ENCODE measurements at places on chromosomes 2 and 18.

DNA sequence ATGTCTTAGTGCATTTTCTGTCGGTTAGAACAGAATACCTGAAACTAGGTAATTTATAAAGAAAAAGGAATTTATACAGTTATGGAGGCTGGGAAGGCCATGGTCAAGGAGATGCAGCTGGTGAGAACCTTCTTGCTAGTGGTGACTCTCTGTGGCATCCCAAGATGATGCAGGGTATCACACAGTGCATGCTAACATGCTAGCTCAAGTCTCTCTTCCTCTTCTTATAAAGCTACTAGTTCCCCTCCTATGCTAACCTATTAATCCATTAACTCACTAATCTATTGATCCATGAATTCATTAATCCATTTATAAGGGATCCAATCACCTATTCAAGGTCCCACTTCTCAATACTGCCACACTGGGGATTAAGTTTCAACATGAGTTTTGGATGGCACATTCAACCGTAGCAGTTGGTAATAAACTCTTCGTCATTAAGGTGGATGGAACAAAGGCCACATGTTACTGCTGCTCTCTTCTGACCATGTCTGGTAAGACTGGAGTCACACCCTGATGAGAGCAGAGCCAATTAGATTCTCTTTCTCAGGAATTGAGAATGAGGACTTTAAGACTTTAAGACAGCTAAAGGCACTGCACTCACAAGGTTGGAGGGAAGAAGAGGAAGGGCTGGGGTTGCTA, 211.6 kb upstream of the SMAD7 start:
- no peak for DNase-seq

GRCh38 chr2:142131010-142131669, at the start of gene LRP1B:
Gene LRP1B, minus strand, starts transcription at chr2:142131016. Its CDS starts 287 bp downstream, at chr2:142130729.
- DNase-seq, result no peak

- no peak for DNase-seq
These were observed 1.8 kb downstream of the RNF138 start for GRCh38 chr18:32093523-32093922.

DNA sequence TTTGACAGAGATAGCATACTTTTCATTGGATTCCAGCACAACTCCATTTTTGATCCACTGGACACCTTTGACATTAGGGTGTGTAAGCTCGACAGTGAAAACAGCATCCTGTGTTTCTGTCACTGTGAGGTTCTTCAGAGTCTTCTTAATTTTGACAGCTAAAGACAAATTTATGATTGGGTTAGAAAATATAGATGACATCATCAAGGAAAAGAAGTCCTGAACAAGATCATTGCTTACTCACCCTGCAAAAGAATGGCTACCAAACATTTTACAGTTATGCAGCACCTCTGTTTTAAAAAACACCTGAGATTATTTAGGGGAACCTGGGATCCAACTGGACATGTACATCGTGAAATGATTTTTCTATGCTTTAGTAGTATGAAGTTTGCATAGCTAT, 36.7 kb downstream of the TTN start:
- DNase-seq, result no peak

- DNase-seq, result no peak
These were observed 52.8 kb downstream of the SLC35F5 start for GRCh38 chr2:113703386-113704299.

- no peak for DNase-seq
These were observed 726.6 kb upstream of the FANCL start for GRCh38 chr2:58967736-58968135.

DNA sequence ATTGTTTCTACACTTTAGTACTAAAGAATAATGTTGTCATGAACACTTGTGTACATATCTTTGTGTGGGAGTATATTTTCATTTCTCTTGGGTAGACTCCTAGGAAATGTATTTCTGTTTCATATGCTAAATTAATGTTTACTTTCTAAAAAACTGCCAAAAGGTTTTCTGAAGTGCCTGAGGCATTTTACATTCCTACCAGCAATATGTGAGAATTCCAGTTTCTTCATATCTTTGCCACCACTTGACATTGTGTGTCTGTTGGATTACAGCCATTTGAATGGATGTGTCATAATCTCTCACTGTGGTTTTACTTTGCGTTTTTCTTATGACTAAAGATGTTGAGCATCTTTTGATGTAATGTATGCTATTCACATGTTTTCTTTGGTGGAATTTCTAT, 428.2 kb upstream of the KCNH7 start:
- DNase-seq, result no peak

DNA sequence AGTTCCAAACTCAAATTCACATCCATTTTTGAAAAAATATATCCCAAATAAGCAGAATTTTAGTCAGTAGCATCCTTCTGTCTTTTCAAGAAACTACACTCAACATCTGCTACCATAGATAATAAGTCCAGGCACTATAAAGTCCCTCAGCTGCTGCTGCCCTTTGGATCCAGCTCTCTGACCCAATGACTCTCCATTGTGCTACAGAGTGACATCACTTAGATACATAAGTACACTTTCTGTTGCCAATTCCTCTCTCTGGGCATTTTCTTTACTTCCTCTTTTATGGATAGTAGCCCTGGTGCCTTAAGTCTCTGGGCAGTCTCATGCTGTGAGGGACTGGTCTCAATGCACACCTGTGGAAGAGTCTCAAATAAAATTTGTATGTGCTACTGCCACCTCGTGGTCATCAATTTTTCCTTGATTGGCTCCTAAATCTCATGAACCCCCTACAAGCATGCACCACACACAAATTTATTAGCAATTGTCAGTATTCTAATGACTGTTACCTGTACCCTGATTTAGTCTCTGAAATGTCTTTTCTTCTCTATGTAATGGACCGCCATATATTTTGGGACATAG, 219.2 kb downstream of the LRP1B start:
- DNase-seq, result no peak

- no peak for DNase-seq
These were observed 125.3 kb upstream of the CTDP1 start for GRCh38 chr18:79554321-79554720.

- DNase-seq, result no peak
These were observed 22.6 kb upstream of the BCL2 start for GRCh38 chr18:63342206-63342605.

GRCh38 chr2:233999182-233999581, 51.3 kb upstream of the SPP2 start:
- DNase-seq, result no peak

DNA sequence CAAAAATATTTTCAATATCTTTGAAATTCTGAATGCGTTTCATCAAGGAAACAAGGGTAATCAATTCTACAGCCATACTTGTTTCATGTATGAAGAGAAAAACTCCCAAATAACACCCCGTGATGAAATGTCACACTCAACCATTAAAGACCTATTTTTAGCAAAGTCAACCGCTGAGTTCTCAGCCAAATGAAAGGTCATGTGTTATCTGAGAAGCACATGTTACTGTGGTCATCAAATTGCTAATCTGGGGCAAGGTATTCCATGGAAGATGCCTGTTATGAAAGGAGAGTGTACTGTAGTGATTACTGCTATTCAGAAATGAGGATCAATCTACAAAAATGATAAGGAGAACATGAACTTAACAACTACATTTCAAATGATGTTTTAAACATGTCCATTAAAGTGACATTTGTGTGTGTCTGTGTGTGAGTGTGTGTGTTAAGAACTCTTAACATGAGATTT, 126.7 kb downstream of the BCL2 start:
- DNase-seq, result no peak

- no peak for DNase-seq
These were observed 131.5 kb downstream of the HDAC4 start for GRCh38 chr2:239269173-239269885.

DNA sequence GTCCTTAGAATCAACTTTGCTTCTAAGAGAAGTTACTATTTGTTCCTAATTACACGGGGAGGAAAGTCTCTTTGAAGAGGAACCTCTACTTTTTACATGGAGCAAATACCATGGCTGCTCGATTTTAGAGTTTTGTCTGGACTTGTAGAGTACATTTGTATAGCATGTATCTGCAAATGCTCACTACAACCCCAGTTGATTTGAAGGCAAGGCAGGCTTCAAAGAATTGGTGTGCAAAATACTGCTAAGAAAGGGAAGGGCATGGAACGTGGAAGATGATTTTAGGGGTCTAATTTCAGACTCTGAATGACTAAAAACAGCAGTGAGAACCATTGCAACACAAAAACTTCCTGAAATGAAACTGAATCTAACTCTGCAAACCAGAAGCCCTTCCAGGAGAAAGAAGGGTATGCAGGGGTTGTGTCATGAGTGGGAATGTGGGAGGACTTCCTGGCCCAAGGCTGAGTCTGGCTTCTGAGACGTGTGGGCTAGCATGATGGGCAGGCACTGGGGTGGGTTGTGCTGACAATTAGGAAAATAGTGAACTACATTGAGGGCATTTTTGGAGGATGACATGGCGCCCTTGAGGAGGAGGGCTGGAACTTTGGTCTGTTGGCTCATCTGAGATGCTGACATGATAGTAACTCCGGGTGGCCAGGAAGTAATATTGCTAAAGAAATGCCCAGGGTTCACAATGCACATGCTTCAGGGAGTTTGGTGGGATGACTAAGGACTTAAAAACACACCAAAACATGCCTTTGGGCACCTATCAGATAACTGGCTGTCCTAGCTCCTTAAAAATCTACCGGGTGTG, 18.9 kb upstream of the IL1R2 start:
- DNase-seq, result no peak

DNA sequence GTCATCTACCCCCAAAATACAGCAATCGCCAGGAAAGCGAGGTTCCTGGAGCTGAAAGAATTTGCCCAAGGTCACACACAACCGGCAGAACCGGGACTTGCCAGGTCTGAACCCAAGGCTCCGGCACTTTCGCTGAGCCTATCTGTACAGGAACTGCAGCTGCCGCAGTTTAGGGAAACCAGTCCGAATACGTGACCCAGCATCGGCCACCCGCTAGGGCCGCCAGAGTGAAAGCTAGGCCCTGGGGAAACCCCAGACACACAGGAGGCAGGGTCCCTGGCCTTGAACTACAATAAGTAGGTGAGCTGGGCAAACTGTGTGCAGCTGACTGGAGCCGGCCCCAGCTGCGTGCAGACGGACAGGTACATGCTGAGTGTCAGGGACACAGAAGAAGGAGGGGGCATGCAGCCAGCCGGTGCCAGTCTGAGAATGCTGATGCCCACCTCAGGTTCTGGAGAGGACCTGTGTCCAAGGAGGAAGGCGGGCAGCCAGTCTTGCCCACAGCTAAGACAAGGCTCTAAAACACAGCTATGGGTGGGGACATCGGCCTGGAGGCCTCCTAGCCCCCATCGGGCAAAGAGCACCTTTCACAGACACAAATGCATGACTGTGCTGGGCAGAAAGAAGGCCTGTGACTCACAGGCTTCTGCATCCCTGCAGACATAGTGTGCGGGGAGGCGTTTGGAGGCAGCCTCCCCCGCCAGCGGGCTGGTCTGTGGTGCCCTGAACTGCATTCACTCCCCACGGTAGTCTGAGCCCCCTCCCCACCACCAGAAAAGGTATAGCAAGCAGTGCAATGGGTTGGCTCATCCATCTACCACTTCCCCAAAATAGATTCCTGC, 107.4 kb upstream of the ID2 start:
- DNase-seq, result no peak

- no peak for DNase-seq
These were observed 45.6 kb upstream of the ARHGAP15 start for GRCh38 chr2:143083636-143084035.

- no peak for DNase-seq
These were observed 134.4 kb downstream of the COL4A4 start for GRCh38 chr2:227029426-227030105.

GRCh38 chr2:172050479-172051125, 34.7 kb upstream of the DLX1 start:
- DNase-seq, result no peak

DNA sequence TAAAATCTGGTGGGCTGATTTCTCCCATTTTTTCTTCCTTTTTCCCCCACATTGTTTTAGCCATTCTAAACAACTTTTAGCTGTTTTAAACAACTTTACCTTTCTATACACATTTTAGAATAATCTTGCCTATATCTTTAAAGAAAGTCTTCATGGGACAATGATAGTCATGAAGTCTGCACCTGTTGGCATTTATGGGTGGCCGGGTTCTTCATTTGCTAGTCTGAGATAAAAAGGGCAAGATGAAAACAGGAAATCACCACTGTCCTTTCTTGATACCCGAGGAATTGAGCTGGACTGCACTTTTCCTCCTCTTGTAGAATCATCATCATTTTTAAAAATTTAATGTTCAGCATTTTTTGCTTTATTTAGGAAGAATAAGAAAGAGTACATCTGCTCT, 104.5 kb downstream of the ATP9B start:
- DNase-seq, result no peak

DNA sequence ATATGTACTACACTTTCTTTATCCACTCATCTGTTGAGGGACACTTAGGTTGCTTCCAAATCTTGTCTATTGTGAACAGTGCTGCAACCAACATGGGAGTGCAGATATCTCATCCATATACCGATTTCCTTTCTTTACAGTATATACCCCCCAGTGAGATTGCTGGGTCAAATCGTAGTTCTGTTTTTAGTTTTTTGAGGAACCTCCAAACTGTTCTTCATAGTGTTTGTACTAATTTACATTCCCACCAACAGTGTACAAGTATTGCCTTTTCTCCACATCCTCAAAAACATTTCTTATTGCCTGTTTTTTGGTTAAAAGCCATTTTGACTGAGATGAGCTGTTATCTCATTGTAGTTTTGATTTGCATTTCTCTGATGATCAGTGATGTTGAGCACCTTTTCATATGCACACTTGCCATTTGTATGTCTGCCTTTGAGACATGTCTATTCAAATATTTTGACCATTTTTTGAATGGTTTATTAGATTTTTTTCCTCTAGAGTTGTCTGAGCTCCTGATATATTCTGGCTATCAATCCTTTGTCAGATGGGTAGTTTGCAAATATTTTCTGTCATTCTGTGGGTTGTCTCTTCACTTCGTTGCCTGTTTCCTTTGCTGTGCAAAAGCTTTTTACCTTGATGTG, 12.2 kb downstream of the PLEK start:
- DNase-seq, result no peak

GRCh38 chr2:85830645-85831044, 58.1 kb downstream of the ST3GAL5 start:
- no peak for DNase-seq

GRCh38 chr18:8562919-8563318, 46.3 kb upstream of the RAB12 start:
- no peak for DNase-seq

DNA sequence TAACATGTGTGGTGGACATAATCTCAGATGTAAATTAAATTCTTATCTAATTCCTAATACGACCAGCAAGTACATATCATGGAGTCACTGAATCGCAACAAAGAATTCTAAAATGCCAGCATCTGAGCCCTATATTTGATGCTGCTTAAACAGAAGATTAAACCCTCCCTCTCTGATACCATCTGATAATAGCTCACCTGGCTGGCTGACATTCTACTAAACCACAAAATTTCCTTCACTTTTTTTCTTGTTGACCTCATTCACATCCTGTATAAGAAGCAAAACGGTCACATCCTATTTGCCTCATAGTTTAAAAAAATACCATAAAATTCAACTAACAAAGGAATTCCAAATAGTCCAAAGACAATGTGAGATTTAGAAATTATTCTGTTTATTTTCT, 371.6 kb upstream of the SLC8A1 start:
- DNase-seq, result no peak
